Kidney epithelial cell (primary cell): ENCODE measurements at places on chromosomes 4 and X. TPM values are rescaled to one million over a fixed set of nuclear protein-coding genes. Genes with fewer than 3 reads are reported as not detected.

Gene MAGEA2B
- total RNA-seq = not detected in 2 replicates

Gene XAGE1A
- total RNA-seq = not detected in 2 replicates

Gene ADGRG4
- not detected in 2 replicates for total RNA-seq

Gene NPNT
- total RNA-seq = 4.6 and 7.3 TPM in 2 replicates

Gene EVC2
- 12.6 and 14.7 TPM in 2 replicates for total RNA-seq

Gene MAP7D2
- total RNA-seq = 2.0 and 2.1 TPM in 2 replicates

Gene SPACA5
- not detected in 2 replicates for total RNA-seq

Gene OTC
- total RNA-seq = not detected in 2 replicates

Gene CYSLTR1
- total RNA-seq = not detected in 2 replicates

Gene TLR10
- not detected in 2 replicates for total RNA-seq

Gene RAB9B
- 0.33 and 0.34 TPM in 2 replicates for total RNA-seq

Gene CXCL8
- 69.1 and 76.9 TPM in 2 replicates for total RNA-seq

Gene CSAG3
- total RNA-seq = not detected in 2 replicates
